ENCODE measurements at places on chromosomes 1 and 21.
A peak's percentile ranks its signal among the peaks of the same experiment; 100 is the strongest.

- DNase-seq: no peak
These were observed 20.2 kb upstream of the SLFNL1 start for GRCh38 chr1:41041614-41042270.

DNA sequence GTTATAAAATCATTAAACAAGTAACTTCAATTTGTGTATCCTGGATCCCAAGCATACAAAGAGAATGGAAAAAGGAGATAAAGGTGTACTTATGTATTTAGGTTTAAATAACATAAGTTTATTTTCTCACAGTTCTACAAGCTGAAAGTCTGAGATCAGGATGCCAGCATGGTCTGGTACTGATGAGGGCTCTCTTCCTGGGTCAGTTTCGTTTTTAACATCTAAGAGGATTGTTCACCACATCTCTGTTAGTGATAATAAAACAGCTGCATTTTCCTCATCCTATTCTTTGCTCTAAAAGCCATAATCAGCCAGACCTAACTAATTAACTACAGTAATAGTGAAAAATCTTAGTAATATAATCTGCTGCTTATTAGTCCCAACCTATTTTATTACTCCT is 5.2 kb downstream of the EGLN1 start:
- no peak for DNase-seq

DNA sequence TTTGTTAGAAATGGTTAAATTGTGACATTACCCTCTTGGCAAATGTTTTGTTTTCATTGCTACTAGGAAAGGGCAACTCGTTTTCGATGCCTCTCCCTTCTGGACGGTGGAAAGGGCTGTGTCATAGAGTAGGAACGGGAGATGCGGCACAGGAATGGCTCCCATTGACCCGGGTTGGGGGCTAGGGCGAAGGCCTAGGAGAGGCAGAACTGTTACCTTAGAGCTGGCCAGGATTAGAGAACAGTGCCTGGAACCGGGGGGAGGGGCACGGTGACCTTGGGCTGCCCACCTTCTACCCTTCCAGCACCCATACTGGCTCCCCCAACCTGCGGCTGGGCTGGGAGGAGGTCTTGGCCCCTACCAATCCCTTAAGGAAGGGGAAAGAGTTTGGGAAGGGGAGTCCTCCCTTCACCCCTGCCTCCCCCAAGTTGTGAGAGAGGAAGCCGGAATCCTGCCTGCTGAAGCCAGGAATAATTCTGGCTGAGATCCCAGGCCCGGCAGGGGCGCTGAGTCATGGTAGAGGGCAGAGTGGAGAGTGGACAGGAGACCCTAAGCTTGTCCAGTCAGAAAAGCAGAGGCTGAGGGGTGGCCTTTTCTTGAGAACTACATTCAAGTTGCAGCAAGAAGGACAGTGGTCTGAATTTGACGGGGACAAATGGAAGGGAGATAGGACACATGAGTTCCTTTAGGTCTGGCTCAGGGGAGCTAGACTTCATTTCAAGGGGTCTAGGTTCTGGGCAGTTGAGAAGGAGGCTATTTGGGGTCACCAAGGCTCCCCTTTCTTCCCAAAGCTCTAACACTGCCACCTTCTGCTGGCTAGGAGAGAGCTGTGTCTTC is 8.2 kb downstream of the LMNA start:
- DNase-seq: no peak

DNA sequence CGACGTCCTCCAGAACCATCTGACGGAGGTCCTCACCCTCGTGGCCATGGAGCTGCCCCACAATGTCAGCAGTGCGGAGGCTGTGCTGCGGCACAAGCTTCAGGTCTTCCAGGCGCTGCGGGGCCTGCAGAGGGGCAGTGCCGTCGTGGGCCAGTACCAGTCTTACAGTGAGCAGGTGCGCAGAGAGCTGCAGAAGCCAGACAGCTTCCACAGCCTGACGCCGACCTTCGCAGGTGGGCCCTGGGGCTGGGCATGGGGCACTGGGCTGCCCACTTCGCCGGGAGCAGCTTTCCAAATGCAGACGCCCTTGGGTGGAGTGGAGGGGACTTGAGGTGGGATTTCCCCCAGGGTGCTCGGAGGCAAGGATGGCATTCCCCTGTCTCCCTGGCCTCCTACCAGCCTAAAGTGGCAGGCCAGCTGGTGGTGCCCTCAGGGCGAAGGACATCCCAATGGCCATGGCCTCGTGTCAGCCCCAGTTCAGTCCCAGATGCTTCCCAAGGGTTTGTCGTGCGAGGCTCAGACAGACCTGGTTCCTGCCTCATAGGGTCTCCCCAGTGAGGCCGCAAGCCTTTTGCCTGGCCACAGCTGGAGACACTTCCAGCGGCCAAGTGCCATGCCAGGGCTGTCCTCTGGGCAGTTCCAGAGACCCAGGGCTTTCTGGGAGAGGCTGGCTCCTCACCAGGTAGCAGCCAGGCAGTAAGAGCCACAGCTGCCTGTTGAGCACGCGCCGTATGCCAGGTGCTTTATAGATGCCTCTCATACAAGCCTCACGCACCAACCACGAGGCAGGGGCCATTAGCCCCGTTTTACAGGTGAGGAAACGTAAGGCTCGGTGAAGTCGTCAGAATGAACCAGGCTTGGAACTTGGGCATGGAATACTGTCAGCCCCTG is 27.8 kb downstream of the H6PD start:
- no peak for DNase-seq

GRCh38 chr1:183038913-183039312 is 15.7 kb downstream of the LAMC1 start:
- no peak for DNase-seq

DNA sequence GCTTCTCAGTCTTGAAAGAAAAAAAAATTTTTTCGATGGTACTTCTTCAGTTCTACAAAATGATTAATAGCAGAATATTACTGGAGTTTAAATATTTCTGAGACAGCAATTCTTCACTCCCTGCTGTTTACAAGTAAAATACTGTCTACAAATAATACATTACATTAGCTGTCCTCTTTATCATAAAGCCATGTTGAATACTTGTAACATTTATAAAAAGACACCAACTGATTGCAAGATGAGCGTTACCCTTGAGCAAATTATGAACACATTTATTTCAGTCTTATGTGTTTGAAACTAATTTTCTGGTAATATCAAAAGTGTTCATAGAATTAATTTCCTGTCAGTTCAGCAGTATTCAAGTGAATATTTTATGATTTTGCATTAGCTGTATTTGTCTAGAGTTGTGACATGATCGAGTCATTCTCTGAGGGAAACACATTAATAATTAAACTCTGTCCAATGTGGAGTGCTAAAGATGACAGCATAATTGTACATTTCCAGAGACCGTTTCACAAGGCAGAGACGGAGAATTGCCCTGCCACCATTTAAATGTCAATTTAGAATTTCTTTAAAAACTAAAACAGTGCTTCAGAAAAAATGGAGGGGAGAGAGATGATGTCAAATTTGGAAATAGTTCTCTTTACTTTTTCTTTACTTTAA is 1359.0 kb upstream of the ADGRL4 start:
- DNase-seq: no peak

- DNase-seq: peak; percentile 72
These were observed 28.2 kb downstream of the BATF3 start for GRCh38 chr1:212671342-212672031.

- no peak for DNase-seq
These were observed 10.6 kb downstream of the APCS start for GRCh38 chr1:159598196-159598595.

GRCh38 chr1:65310078-65310587 is 790 bp downstream of the DNAJC6 start:
- peak; percentile 8 for DNase-seq

DNA sequence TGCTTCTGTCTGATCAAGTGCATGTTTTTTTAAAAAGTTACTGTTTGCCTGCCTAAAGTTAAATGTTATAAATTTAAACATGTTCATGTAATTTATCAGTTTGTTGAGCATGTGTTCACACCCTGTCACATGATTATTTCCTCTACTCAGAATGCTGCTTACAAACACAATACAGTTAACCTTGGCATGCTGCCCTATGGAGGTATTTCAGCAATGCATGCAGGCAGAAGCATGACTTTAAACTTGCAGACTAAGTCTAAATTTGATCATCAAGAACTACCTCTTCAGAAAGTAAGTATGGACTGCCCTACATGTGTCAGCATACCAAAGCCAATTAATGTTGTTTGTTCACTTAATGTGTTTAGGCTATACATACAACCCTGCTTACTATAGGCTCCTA is 161.6 kb downstream of the LRRC40 start:
- no peak for DNase-seq

DNA sequence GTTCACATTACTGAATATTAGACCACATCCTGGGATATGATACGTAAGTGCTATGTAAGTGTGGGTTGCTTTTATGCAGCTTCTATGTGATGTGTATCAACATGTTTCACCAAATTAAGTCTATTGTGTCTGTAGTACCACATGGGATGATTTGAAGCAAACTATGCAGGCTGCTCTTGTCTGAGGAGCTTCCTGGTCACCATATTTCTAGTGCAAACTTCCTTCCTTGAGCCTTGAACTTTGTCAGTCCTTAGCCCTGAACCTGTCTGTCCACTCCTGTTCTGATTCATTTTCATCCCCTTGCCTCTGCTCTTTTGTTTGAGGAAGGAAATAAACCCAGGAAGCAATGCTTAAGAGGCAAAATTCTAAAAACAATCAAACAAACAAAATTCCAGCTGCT is 117.5 kb upstream of the VANGL1 start:
- DNase-seq: no peak

- DNase-seq: no peak
These were observed 23.0 kb upstream of the PNRC2 start for GRCh38 chr1:23936481-23937176.

DNA sequence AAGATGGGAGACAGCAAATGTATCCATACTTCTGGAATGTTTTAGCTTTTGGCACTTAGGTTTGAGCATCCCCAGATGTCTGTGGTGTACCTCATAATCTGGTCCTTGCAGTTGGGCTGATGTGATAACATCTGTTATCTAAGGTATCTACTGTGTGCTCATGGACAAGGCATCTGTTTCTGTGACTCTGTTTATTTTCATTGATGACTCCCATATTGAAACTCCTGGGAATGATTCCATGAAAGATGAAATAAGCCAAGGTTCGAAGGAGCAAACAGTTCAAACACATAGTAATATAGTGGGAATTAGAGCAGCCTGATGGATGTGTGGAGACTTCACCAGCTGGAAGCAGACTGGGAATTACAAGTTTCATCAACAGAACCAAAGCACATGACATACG is 20.7 kb upstream of the TRIM45 start:
- no peak for DNase-seq

GRCh38 chr1:165933446-165934170 is 106.2 kb downstream of the UCK2 start:
- DNase-seq: no peak

DNA sequence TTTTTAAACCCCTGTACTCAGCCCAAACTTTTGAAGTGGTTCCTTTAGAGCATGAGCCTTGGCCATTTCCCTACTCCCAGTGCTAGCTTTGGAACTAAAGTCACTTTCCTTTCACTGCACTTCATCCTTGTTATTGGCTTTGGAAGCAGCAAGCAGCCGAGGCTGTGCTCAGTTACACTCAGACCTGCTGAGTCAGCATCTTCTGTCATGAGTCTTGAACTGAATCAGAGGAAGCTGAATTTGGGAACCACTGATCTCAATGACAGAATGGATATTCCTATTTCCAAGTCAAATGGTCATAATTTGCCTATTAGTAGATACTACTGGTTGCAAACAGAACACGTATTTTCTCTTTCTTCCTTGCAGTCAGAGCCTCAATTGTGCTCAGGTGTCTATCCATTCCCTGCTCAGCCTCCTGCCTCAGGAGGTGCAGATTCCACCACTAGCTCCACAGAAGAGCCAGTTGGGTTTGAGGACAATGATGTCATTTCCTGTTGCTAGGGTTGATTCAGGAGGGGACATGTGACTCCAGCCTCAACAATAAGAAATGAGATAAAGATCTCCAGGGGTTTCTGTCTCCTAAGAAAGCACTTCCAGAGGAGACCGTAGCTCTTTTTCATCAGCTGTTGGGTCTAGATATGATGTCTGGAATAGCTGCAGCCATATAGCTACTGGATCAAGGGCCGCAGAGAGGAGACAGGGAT is 44.9 kb upstream of the NTPCR start:
- no peak for DNase-seq

GRCh38 chr1:91804546-91805023 is 81.4 kb downstream of the TGFBR3 start:
- no peak for DNase-seq

- no peak for DNase-seq
These were observed 6.3 kb upstream of the ZBTB21 start for GRCh38 chr21:42016364-42016985.

DNA sequence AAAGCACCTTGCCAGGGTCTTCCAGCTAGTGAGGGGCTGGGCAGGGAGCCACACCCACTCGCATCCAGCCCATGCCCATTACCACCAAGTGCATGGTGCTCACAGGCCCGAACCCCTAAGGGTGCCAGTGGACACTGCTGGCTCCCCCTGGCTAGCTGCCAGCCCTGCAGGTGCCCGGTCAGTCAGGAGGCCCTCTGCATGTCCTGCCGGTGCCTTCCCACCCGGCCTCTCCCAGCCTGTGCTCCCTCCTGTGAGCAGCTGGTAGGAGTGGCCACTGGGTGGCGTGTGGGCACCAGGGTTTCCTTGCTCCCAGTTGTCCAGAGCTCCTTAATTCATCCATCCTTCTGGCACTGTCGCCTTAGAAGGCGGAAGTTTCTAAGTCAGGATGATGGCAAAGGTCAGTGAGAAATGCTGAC is 33.4 kb downstream of the QSOX1 start:
- DNase-seq: no peak

- no peak for DNase-seq
These were observed 37.7 kb downstream of the KIAA0040 start for GRCh38 chr1:175154629-175155472.

DNA sequence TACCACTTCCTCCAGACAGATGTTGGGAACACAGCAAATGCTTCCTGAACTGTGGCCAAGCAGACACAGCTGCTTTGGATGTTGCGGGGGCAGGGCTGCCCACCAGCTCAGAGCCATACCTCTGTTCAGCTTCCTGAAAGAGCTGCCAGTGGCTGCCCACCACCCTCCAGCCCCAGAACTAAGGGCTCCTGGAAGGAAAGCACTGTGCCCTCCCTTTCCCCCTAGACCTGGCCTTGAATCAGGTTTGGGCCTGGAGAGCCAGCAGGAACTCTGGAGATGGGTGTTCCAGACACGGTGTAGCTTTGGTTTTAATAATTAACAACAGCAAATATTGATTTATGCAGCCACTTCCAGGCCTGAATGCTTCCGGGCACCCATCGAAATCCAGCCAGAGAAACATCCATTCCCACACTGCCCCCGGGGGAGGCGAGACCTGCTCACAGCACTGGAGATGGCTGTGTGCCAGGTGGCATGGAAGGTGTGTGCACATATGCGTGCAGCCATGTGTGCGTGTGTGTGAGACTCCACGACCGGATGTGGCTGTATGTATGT is 45.7 kb downstream of the RAP1GAP start:
- no peak for DNase-seq
